Islet precursor cell (in vitro differentiated cells): ENCODE measurements at places on chromosomes 4 and X.

DNA sequence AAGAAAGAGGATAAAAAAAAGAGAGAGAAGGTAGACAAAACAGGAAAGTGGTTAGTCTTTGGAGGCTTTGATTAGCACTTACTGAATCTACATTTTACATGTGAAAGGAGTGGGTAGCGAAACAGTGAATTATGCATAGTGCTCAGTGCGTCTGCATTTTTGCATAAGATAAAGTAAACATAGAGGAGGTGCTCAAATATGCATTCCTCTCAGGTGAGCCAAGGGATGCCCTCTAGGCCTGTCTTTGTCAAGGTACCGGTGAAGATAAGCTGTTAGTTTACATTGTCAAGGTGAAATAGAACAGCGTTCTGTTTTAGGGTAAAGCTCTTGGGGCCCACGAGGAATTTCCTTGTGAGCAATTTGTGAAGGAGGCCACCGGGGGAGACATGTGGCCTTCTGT is 260.6 kb downstream of the TRIML1 start:
- DNase-seq, result peak; percentile 77

DNA sequence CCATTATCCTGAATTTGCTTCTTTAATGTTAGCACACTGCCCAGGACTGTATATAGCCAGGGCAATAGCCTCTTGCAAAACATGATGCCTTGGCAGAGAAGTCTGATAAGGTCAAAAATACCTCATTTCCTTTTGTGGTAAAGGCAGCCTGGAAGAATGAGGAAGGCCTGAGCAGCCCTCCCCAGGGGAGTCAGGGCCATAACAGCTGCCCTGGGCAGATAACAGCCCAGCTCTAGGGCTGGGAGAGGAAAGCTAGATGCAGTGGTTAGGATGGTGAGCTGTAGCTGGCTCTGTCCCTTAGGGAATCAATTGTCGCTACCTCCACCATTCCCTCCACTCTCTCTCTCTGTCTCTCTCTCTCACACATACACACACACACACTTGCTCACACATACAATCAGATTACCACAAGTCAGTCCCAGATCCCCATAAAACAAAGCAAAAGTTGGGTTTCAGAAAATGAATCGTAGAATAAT is 29.2 kb downstream of the EFHC2 start:
- peak; percentile 60 for DNase-seq

DNA sequence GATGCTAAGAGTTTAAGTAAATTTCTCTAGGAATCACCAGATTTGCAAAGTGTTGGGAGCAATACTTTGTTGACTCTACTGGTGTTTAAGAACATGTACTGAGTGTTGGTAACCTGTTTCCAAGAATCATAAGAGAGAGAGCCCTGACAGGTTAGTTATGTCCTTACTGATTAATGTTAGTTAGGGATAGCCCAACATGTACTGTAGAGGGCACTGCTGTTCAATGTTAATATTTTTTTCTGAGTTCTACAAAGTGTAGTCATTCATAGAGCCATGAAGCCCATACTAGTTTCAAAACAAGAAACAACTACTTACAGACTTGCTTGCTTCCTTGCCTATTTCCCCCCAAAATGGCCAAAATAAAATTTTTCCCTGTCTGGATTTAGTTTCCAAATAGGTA is 11.9 kb downstream of the TMPRSS11D start:
- no peak for DNase-seq

- DNase-seq, result no peak
These were observed 14.1 kb upstream of the USO1 start for GRCh38 chr4:75710246-75710645.

- no peak for DNase-seq
These were observed 78.7 kb upstream of the OGT start for GRCh38 chrX:71454222-71454621.

GRCh38 chr4:81146466-81146865 is 68.6 kb downstream of the PRKG2 start:
- no peak for DNase-seq

DNA sequence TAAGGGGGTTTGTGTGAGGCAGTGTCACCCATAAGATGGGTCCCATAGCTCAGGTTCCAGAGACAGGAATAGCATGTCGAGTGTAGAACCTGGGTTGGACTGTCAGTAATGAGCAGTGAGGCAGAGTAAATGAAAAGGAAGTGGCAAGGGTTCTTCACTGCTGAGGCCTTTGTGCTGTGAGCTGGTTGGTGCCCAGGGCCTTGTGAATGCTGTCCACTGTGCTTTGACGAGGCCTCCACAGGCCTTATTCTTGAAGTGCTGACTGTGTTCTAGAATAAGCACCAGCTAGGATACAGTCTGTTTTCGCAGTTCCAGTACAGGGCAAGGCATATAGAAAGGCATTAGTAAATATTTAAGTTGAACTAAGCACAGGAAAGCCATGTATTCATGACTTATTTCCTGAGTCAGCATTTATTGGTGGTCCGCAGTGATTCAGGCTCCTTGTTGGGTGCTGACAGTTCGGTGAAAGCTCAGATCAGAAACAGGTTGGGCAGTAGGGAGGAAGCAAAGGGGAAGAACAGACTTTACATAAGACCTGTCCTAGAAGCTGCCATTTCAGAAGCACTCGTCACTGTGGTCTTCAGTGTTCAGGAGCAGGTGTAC is 25.6 kb upstream of the TADA2B start:
- no peak for DNase-seq

DNA sequence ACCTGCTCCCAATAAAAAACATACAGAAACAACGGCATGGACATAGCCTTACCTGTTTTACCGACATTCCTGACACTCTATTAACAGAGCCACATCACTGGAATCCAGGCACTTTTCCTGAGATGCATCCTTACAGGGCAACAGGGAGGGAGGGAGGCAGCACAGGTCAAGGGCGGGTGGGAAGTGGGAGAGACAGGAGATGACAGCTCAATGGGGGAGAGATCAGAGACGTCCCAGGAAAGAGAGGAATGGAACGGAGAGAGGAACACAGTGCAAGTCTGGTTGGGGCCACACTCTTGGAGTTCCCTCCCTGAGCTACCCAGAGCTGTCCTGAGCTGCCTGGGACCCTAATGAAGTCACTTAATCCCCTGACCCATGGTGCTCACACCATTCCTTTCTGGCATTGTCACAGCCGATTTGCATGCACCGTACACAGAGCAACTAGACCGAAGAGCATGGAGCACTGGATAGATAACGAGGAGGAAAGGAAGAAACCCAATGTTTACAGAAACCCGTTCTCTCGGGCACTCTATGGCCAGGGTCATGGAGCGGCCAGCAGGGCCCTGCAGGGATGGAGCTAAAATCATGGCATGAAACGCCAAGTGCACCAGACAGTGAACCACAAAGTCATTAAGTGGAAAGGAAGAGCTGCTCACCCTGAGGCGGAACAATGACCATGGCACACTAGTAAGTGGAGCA is 93.1 kb downstream of the NSUN7 start:
- DNase-seq, result peak; percentile 67

DNA sequence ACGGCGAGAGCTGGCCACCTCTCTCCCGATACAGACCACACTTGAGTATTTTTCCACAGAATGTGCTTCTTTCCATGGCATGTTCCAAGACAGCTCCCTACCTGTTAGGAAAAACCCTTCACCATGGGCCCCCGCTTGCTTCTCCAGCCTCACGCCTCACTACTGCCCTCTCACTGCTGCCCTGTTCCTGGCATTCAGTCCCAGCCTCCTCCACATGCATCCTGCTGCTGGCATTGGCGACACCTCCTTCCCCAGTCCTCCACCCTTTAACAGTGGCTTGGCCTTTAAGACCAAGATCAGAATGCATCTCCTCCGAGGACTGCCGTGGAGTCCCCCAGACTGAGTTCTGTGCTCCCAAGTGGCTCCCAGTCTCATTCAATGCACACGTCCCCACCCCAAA is 10.7 kb downstream of the PNMA6F start:
- DNase-seq, result no peak

GRCh38 chr4:56764775-56765174 is 56.7 kb downstream of the SPINK2 start:
- no peak for DNase-seq

- DNase-seq, result no peak
These were observed 91.7 kb upstream of the HPGD start for GRCh38 chr4:174613979-174614378.

DNA sequence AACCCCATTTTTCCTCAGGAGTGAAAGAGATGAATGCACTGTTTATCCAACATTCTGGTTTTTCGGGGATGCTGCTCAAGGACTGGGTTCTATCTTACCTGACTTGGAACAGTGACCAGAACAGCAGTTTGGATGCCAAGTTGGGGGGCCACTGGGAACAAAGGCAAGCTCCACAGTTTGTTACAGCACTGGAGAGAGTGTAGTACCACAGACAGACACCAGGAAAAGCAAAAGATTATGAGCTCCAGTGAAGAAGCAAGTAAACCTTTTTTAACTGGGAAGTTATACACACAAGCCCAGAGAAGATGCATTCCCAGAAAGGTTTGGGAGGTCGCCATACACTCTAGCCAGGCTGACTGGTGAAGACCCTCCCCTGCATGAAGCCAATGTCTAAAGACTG is 13.6 kb downstream of the C4orf36 start:
- DNase-seq, result no peak
